ENCODE measurements at places on chromosomes 2 and 18.

DNA sequence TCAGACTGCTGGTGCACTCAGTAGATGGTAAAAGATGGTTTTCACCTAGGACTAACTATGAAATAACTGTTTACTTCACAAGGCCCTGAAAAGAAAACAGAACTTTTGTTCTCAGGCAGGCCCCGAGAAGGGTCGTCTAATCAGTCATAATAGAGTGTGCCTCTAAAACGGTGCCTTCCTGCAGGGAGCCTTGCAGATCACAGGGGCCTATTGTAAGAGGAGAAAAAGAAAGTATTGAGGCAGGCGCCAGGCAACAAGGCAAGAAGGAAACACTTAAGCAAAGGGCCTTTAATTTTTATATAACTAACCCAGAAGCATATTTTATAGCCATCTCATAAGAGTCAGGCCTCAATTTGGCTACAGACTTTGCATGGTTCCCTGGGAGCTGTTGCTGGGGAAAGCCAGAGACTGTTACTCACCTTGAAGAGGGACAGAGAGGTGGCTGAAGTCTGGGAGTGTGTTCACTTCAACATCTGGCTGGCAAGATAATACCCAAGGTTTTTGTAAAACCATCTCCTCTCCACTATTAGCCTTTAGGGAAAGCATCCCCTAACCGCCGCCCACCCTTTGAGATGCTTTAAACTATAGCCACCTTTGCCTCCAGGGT is 117.1 kb downstream of the PRPF40A start:
- no peak for DNase-seq

GRCh38 chr18:66419400-66419799 is 184.5 kb downstream of the CDH19 start:
- DNase-seq = no peak

- DNase-seq = no peak
These were observed 13.2 kb downstream of the MEMO1 start for GRCh38 chr2:31997653-31998052.

GRCh38 chr2:45255563-45255962 is 246.3 kb upstream of the SIX2 start:
- no peak for DNase-seq

- no peak for DNase-seq
These were observed 2.2 kb upstream of the TEX51 start for GRCh38 chr2:126896471-126896870.

DNA sequence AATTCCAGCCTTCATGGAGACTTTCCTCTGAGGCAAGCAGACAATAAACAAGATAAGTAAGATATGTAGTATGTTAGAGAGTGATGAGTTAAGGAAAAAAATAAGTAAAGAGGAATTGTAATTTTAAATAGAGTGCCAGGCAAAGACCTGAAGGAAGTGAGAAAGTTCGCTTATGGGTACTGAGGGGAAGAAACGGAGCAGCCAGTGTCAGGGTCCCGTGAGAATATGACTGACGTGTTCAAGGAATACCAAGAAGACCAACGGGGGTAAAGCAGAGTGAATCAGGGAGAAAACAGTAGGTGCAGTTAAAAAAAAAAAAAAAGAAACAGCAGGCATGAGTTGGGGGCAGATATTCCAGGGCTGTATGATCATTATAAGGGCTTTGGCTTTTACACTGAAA is 45.1 kb downstream of the ARHGEF33 start:
- DNase-seq = no peak

DNA sequence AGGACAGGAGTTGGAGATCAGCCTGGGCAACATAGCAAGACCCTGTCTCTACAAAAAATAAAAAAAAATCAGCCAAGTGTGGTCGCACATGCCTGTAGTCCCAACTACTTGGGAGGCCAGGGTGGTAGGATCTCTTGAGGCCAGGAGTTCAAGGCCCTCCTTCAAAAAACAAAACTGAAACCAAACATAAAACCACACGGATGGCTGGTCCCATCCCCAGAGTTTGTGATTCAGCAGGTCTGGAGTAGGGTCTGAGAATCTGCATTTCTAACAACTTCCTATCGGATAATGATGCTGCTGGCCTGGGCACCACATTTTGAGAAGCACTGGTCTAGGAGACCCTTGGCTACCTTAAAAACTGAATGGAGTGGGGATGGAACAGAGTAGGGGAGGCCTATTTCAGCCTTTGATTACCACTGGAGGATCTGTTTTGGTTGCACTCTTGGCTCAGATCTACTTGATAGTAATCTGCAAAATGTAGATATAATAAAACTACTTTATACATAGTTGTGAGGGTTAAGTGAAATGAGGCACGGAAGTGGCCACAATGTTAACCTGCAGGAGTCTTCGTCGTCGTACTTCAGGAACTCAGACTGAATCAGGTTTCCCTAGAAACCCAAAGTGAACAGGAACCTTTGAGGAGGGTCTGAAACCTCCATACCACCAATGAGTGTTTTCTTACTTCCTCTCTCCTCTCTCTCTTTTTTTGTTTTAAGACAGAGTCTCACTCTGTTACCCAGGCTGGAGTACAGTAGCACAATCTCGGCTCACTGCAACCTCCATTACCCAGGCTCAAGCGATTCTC is 25.5 kb upstream of the NFE2L2 start:
- DNase-seq = no peak

DNA sequence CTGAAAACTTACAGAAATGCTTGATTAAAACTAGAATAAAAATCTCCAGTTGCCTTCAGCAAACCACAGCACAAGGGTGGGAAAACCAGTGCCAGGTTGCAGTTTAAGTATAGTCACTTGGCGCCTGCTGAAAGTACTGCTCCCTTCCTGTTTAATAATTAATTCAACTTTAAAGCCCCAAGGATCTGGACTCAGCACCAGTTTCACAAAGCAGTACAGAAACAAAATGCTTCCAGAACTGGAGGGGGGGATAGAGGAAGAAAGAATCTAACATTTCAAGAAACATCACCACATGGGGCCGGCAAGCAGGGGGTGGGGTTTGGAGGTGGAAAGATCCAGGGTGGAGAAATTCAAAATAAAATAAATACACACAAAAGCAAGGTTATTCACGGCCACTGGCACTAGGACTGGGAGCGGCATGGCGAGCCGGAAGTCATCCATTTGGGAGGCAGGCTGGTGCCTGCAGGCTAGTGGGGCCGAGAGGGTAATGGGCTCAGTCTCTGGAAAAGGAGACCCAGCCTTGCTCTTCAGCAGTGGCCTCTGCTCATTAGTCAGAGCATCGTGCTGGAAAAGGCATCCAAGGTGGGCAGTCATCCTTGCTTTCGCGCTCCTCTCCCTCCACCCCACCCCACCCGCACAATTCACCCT is 85.8 kb downstream of the POU3F3 start:
- DNase-seq = peak; percentile 12

GRCh38 chr2:172086241-172087206 is 1.2 kb downstream of the DLX1 start:
- DNase-seq = peak; percentile 85

- DNase-seq = peak; percentile 77
These were observed 39.1 kb upstream of the FAM136A start for GRCh38 chr2:70340761-70341476.

- DNase-seq = no peak
These were observed 41.6 kb downstream of the ZBTB14 start for GRCh38 chr18:5253910-5254309.

DNA sequence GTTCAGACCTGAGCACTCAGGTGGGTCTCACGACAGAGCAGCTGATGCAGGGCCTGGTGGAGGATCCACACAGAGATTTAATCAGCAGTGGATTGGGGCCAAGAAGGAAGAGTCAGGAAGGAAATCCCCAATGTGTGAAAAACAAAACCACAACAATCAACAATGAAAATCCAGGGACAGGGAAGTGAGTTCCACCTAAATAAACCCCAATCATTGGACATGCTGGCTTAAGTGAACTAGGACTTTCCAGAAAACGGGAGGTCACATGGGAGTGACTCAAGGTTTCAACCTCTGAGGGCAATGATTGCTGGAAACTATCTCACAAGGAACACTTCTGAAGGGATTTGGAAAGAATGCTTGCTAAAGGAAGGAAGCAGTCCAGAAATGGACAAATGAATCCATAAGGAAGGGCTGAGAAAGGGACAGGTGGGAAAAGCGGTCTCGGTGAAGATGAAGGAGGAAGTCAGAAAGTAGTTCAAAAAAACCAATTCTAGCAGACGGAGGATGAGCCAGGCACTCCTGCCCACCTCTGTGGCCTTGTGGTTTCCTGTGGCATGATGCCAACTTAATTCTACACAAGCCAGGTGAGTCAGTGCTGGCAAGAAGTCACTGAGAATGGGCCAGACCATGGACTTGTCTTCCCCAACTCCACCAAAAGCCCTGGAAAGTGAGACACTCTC is 15.4 kb upstream of the XDH start:
- DNase-seq = no peak

DNA sequence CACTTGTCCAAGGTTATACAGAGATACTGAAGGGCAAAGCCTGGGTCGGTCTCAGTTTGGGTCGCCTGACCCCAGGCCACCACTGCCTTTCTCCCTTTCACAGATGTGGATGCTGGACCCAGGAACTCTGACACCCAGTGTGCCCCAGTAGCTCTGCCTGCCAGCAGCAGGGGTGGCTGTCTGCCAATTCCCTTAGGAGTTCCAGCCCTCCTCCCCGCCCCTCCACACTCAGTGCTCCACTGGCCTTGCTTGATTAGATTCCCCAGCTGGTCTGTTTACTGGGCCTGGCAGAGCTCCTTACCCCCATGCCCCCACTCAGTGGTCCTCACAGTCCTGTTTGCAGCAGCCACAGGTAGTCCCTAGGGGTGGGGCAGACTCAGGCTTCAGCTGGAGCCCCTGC is 75.5 kb downstream of the NPAS2 start:
- no peak for DNase-seq

DNA sequence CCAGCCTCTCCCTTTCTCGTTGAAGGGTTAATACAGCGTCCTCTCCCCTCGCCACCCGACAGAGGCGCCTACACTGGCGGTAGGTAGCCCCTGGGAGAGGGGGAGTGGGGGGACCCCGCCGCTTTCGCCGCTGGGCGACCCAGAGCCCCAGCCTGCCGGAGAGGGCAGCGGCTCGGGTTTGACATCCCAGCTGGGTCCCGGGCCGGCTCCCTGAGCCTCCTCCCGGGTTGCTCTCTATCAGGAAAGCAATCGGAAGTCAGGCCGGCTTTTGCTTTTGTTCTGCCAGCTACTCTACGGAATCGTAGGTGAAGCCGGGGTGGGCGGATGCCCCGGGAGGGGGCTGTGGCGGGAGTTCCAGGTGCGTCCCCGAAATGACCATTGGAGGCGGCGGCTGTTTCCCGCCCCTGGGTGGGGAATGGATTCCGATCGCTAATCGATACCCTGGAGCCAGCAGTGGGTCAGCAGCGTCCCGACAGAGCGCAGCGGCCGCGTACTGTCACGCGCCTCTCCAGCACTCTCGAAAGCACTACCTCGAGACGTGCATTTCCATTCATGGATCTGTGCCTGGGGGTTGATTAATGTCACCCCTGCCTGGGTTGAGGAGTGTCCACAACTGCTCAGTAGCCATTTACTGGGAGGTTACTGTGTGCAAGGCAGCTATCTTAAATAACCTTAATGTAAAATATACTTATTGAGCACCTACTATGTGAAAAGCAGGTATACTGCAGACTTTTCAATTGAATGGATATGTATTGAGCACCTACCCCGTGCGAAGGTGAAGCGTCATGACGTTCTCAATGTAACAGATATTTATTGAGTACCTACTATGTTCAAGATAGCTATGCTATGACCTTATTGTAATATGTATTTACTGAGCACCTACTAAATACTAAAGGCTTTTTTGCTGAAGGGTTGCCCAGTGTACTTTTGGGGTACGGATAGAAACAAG is 1.1 kb downstream of the MAPK4 start:
- DNase-seq = peak; percentile 54

DNA sequence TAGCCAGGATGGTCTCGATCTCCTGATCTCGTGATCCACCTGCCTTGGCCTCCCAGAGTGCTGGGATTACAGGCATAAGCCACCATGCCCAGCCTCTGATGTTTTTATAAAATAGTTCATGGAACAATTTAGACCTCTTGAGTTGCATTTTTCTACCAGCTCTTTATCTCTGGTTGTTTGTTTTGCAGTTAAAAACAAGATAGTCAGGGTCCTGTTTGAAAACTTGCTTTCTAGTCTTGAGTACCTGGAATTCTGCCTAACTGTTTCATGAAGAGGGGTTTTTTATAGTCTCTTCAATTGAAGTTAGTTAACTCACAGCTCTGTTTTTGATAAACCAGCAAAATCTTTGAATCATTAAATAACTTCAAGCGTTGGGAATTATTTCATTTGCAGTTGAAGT is 244.8 kb downstream of the PARD3B start:
- DNase-seq = no peak

DNA sequence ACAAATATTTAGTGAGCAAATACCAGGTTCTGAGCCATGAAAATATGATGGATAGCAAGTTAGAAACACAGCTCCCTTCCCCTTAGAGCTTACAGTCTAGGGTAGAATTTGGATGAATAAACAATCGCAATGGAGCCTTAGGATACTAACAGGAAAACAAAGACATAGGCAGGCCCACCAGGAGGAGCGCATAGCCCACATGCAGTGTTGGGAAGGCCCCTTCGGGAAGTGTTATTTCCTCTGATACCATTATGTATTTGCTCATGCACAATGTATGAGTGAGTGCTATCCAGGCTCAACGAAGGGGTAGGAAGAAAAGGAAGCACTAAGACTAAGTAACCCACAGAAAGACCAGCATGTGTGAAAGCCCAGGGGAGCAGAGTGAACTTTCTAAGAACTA is 54.0 kb downstream of the RAB27B start:
- DNase-seq = no peak

DNA sequence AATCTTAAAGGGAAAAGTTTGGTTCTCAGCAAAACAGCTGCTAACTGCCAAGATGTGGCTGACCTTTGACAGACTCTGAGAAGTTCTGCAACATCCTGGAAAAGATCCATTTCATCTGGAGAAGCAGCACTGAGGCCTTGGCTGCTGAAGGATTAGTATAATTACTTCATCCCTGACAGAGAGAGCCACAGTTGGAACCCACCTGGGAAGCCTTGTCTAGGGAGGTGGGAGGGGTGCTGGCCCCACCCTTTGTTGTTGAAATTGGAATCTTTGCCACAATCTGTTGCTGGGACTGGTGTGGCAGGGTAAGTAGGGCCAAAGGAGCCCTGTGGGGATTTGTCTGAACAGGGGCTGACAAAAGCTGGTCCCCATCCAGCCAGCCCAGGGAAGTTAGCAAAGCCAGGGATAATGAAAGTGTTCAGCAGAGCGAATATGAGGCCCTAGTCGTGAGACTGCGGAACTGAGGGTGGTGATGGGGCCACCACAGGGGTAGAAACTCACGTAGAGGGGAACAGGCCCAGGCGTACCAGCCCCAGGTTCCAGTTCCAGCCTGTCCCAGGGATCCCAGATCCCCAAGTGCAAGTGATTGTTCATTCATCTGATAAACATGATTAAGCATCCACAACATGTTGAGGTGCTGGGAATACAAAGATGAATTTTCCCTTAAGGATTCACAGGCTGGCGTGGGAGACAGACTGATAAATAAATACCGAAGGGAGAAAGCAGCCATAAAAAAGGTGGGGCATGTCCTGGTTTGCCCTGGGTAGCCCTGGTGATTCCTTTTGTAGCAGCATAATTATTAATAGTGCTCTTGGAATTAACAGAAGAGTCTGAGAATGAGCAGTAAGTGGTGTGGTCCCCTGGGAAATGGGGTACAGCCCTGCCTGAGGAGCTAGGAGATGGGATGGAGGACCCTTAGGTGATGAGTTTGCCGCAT is 60.0 kb downstream of the MYO1B start:
- peak; percentile 44 for DNase-seq
